ENCODE measurements at places on chromosomes 3 and 15.

GRCh38 chr3:172690936-172691335 lies 19.9 kb downstream of the NCEH1 start:
- no peak for DNase-seq

DNA sequence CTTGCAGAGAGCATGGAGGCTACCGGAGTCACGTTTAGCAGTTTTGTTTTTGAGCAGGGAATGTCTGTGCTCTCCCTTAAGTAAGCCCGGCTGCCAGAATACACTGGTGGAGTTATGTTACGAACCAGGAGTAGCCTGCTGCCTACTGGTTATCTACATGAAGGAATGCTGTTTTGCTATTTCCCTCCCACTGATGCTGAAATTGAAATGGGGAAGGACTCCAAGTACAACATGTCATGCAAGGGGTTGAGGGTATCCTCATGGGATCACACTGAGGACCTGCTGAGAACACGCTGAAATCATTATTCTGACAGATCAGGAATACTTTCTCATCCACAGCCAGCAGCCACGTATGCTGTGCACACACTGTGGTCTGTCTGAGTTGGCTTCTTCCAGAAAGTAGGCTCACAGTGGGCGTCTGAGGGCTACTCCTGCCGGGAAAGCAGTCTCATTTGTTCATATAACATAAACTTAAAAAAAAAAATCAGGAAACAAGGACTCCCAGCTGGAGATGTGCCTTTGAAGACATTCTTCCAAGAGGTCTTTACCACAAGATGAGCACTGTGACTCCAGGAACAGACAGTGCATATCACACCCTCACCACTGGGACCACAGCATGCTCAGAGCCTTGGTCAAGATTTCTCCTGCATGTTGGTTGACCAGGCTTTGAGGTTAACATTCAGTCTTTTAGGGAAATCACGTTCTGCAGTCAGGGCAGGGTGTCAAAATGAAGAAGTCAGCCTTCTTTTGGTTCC lies 300.4 kb upstream of the RASGRP1 start:
- peak; percentile 94 for DNase-seq

GRCh38 chr15:45375836-45376235 lies 2.5 kb downstream of the GATM start:
- DNase-seq: no peak

GRCh38 chr3:137110392-137110996 lies 152.7 kb downstream of the IL20RB start:
- peak; percentile 26 for DNase-seq

DNA sequence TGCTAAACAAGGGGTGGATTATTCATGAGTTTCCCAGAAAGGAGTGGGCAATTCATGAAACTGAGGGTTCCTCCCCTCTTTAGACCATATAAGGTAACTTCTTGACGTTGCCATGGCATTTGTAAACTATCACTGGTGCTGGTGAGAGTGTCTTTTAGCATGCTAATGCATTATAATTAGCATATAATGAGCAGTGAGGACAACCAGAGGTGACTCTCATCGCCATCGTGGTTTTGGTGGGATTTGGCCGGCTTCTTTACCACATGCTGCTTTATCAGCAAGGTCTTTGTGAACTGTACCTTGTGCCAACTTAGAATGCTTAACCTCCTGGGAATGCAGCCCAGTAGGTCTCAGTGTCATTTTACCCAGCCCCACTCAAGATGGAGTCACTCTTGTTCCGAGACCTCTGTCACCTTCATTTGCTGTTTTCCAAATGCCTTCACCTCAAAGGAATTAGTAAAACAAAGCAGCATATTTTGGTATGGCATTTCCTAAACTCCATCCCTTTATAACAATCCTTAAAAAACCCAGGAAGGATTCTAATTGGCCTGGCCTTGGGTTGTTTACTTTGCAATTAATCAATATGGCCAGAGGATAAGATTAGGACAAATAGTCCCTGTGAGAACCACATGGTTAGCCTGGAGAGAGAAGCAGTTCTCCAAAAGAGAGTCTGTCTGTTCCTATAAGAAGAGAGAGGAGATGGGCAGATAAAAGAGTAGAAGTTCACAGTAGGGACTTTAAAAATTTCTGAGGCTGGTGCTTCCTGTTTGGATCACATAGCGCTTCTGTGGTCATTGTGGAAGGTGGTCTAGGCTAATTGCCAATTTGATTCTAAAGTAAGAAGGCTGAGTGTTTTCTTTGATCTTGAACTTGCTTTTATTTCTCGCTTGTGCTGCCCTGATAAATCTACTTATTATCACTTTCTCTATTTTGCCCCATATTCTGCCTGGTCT lies 155.2 kb upstream of the EOMES start:
- no peak for DNase-seq

GRCh38 chr3:147895509-147895908 lies 486.3 kb downstream of the ZIC1 start:
- DNase-seq: no peak
